ENCODE measurements at places on chromosomes 1 and 21.

GRCh38 chr1:10935246-10935645 is 77.2 kb upstream of the TARDBP start:
- no peak for DNase-seq

DNA sequence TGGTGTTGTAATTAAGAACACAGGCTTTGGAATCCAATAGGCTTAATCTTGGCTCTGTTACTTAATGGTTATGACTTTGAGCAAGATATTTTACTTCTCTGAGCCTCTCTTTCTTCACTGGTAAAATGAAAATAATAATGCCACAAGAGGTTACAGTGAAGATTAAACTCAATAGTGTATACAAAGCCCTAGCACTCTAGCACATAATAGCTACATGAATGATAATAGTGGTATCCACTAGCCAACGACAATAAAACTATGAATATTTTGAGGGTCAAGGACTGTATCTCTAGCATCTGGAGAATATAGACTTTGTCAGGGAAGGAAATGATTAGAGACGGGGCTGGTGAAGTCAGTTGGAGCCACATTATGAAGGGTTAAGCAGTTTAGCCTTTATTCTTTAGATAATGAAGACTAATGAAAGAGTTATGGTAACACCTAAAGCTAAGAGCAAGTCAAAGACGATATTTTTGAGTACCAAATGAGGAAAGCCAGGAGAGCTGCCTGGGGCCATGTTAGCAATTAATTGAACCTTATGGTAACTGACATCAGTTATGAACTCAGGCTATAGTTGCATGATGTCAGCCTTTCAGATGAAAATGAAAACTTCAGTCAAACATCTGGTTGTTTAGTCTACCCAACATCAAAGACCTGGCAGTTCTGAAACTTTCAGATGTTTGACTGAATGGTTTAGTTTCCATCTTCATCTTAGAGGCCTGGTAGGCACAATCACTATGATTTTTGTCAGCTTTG is 32.8 kb upstream of the RNF11 start:
- DNase-seq = no peak

GRCh38 chr1:46948629-46949416 is 7.5 kb upstream of the CYP4A11 start:
- DNase-seq = no peak

DNA sequence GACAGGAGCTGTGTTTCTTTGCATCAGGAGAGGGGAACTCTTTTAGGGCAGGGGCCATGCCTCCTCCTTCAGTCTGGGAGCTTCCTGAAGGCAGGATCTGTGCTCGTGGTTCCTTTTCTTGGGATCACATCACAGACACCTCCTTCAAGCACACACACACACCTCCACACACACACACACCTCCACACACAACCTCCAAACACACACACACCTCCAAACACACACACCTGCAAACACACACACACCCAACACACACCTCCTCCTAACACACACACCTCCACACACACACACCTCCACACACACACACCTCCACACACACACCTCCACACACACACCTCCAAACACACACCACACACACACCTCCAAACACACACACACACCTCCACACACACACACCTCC is 10.5 kb downstream of the LGR6 start:
- DNase-seq = no peak

DNA sequence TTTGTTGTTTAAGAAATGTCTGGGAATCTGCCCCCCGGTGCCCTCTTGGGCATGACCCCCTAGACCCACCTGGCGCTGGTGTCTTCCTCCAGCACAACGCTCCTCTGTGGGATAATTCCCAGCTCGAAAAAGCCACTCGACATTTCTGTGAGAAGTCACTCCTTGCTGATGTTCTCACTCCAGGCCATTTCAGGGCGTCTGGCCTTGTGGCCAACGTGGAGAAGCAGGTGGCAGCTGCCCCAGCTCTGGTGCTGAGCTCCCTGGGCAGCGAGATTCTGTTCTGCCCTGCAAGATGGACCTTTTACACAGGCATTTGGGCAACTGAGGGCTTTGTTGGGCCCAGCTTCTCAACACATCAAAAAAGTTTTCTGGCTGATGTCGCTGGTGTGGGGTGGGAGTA is 147.7 kb upstream of the WNT4 start:
- DNase-seq = no peak

DNA sequence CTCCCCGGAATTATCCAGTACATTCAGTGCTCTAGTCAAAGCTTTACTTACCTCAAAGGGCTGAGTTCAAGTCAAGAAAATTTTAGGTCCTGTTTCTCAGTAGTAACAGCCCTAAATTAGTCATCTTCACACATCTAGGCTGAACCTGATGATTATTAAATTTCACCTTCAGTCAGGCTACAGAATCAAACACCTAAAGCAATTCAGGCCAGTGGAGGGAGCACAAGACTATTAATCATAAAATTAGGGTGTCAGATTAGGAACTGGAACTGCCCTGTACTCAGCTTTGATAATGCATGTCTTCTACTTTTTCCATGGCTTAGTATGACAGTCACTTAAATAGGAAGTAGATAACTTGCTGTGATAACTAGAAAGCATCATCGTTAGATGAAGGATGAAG is 28.4 kb upstream of the BCAS2 start:
- DNase-seq = no peak

DNA sequence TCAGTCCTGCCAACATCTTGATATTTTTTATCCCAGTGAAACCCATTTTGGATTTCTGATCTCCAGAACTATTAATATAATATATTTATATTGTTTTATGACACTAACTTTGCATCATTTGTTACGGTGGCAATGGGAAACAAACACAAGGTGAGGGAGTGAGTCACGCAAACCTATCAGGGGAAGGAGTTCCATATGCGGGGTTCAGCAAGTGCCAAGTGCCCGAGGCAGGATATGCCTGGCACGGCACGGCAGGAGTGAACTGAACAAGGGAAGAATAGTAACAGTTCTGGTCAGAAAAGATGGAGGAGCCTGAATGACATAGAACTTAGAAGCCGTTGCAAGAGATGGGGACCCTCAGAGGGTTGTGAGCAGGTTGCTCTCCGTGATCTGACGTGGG is 7.7 kb upstream of the IL10RB start:
- DNase-seq = no peak

Measured in HCEC 1CT (cell line).